ENCODE measurements at places on chromosomes 5 and 9.

DNA sequence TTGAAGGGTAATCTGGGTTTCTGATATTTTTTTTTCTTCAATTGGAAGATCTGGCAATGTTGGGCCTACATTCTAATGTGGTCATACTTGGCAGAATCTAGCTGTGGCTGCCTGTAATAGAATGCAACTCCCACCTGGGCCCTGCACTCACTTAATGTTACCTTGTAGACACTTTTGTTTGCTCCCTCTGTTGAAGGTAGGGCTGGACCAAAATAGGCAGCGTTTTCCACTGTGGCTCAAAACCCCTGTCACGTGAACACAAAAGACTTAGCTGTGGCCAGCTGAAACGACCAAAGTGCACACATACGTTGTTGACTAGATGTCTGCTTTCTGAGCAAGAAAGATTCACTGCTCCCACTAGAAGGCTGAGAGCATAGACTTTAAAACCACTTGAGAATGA is 117.6 kb upstream of the HMHB1 start:
- DNase-seq, result no peak

- DNase-seq, result no peak
Measured at GRCh38 chr5:115666023-115666422, 40.2 kb upstream of the TMED7 start.

DNA sequence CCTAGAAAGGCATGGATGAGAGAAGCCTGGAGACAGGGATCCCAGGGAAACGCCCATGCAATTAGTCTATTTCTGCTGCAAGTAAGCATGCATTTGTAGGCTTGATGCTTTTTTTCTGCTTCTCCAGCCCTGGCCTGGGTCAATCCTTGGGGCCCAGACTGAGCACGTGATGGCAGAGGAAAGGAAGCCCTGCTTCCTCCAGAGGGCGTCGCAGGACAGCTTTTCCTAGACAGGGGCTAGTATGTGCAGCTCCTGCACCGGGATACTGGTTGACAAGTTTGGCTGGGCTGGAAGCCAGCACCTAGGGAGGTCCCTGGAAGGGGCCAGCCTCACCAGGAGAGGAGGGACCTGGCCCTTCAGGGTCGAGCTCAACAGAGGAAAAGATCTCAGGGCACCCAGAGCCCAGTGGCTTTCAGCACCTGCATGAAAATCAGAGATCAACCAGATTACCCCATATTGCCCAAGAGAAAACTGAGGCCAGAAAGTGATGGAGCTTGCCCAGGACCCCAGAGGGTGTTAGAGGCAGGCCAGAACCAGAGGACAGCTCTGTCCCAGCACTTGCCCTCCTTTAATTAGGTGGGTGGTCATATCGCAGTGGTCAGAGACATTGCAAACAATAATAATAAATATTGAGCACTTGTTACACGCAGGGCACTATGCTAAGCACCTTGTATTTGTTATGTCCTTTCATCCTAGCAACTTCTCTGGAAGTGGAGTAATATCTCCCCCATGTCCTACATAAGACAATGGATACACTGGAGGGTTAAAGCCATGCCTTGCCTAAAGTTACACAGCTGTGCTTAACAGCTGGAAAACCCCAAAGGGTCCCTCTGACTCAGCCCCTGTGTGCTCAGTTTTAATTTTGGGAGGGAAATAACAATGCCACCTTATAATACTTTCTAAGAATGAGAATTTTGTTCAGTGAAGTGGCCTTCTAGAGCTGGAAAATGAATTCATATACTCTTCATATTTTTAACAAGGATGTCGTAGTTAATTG is 67.1 kb downstream of the KLF4 start:
- no peak for DNase-seq

DNA sequence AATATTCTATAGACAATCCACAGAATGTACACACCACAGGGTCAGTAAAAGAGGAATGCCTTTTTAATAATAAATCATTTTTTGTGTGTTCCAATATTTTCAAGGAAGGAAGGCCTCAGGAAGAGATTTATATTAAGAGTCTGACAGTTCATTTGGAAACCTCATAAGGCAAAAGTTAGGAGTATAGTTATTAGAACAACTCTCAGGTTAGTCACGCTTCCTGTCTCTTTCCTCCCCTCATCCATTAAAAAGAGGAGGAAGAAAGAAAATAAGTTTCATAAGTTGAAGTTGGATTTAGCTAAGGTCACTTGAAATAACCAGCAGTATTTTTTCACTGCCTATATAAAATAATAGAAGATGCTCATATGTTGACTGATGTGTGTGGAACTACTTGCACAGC is 863.2 kb downstream of the PTPRD start:
- no peak for DNase-seq

GRCh38 chr5:125455041-125455440 is 708.6 kb upstream of the ZNF608 start:
- no peak for DNase-seq

DNA sequence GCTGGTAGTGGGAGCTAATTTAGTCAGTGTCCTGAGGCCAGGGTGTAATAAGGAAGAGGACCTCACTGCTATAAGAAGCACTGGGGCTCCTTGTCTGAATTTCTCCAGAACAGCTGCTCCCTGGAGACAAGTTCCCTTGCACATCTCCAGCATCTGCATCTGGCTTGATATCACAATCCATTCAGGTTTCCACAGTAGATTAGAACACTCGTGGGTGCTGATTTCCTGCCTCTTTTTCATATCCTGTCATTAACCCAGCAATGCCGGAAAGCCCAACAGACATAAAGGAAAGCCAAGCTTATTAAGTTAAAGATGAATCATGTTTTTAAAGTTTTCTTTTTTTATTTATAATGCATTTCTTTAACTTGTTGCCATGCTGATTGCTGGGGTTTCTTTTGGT is 232.3 kb upstream of the WWC1 start:
- no peak for DNase-seq

GRCh38 chr9:105930011-105930627 is 235.8 kb downstream of the TMEM38B start:
- DNase-seq, result no peak

- no peak for DNase-seq
Measured at GRCh38 chr9:10265153-10265631, 347.6 kb downstream of the PTPRD start.

- DNase-seq, result no peak
Measured at GRCh38 chr9:69130456-69131441, 43.3 kb upstream of the TJP2 start.

GRCh38 chr5:41770799-41771198 is 99.4 kb downstream of the OXCT1 start:
- no peak for DNase-seq

- no peak for DNase-seq
Measured at GRCh38 chr9:82410306-82410705, 421.7 kb downstream of the SPATA31D1 start.

DNA sequence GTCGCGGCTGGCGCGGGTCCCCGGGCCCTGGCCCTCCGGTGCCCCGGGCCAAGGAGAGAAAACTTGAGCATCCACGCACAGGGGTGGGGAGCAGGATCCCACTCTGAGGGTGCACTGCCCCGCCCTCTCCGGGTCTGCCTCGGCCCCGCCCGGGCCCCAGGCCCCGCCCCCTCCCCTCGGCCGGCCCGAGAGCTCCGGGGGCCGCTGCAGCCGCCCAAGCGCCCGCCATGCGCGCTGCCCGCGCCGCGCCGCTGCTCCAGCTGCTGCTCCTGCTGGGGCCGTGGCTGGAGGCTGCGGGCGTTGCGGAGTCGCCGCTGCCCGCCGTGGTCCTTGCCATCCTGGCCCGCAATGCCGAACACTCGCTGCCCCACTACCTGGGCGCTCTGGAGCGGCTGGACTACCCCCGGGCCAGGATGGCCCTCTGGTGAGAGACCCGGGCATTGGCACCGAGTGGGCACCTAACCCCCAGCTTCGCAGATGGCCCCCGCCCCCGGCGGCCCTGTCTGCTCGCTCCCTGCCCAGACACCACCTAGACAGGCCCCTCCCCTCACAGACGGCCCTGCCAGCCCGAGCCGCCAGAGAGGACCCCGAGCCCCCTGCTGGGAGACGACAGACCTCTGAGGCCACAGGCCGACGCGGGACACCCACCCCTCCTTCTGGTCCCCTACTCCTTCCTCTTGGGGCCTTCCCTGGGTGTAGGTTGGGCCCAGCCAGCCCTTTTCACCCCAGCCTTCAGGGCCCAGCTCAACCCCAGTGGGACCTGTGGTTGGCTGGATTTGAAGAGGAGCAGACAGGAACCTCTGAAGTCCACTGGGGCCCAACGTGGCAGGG is at the start of gene CERCAM:
TSS of gene CERCAM (plus strand) at position 207 of the 831 bp plus-strand sequence. CDS start at position 228, 21 bp downstream.
- DNase-seq, result no peak

DNA sequence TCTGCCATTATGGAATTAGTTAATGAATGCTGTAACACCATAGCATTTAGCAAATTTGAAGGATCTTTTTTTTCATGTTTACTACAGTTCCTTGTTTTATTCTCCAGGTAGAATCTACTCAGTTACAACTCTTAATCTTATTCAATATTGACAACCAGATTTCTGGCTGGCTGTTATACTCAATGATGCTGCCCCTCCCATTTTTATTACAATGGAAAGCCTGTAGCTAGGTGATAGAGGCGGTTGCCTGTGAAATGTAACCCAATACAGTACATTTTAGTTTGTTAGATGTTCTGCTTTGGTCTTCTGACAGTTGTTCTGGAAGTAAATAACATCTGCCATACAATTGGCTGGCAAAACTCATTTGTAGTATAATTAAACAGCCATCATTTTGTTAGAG is 294.2 kb downstream of the DMRTA1 start:
- no peak for DNase-seq

- no peak for DNase-seq
Measured at GRCh38 chr5:168670881-168671575, 91.9 kb upstream of the PANK3 start.

GRCh38 chr5:56447232-56447631 is 214.1 kb upstream of the ANKRD55 start:
- no peak for DNase-seq

DNA sequence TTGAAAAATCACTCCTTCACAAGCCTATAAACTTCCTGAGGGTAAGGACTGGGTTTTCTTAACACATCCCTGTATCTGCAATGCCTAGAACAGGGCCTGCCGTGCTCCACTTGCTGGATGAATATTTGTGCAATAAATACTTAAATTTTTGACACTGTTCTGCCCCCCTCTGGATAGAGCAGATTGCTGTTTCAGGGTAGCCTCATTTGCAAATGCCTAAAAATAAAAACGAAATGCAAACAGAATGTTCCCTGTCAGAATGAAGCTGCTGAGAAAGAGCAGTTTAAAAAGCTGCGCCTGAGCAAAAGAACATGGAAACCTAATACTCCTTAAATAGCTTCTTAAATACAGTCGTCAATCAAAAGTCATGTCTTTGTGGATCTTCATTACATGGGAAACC is 385.3 kb downstream of the PRELID2 start:
- DNase-seq, result no peak

DNA sequence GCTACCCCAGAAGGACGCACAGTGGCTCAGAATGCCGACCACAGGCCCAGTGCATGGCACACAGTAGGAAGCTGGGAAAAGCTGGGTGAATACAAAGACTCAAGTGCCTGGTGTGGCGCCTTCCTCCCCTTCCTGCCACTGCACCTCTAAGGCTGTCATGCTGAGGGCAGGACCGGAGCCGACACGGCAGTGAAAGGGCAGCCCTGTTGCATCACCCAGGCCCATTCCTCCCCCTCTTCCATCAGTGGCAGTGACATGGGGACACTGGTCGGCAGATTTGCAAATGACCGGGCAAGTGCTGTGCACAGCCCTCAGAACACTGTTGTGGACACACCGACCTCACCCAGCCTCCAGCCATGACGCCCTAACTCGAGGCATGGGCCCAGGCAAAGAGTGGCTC is 84.0 kb downstream of the STK10 start:
- no peak for DNase-seq

DNA sequence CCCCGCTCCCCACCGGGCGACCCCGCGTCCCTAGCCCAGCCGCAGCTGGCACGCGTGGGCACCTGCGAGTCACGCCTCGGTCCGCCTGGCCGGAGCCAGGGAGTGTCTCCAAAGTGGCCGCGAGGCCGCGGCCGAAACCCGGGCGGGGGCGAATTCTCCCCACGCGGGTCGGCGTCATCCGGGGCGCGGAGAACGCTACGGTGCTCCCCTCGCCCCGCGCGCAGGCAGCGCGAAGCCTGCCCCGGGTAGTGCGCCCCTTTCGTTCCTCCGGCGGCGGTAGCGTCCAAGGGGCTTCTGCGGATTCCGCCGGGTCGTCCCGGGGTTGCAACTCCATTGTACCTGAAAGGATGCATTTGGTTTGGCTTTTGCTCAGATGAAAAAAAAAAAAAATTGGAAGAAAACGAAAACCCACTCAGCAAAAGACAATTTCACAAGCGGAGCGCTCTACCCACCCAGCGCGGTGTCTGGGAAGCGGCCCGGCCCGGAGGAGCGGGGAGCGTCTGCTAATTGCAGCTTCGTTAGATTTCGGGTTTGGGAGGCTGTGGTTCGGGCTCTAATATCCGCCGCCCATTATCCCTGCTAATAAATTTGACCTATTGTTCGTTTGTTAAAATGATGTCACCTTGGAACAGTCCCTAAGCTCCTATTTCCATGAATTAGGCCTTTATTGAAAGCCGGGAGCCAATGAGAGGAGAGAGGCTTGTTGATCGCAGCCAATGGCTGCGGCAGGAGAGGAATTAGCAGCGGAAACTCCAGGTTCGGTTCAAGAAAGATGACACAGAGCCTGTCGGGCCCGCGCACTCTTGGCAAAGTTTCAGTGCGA is at the start of gene TLX3:
TSS of gene TLX3 (plus strand) at position 796 of the 823 bp plus-strand sequence. CDS start 118 bp downstream, outside the sequence.
- no peak for DNase-seq

DNA sequence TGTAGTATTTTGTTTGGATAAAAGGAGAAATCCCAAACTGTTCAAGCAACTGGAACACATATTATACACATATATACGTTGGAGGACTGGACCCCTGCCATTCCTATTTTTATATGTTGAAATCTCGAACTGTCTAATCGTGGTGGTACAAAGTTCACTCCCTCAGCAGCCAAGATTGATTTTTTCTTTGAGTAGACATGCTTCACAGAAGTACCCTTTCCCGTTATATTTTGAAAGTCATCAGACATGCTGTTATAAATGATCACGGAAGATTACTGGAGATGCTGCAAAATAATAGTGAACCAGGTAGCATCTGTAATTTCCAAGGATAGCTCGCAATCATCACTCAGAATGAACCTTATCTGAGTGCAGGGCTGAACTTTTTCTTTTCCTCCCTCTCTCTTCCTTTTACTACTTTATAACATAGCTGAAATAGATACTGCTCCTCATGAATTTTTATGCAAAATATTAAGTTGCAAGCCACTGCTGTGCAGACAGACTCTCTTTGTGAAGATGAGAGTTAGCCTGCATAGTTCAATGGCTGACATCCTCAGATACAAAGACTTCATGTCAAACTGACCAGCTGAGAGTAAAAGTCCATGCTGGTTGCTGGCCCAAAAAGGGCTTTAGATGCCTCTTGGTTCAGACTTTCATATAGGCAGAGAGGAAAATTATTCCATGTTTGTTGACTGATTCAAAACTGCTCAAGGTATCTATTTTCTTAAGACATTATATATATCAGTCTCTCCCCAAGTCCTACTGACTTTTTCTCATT is 451.9 kb downstream of the TMEM38B start:
- no peak for DNase-seq

- no peak for DNase-seq
Measured at GRCh38 chr5:177508221-177508611, 1.4 kb downstream of the DOK3 start.

GRCh38 chr9:36842560-36843530 is 191.2 kb downstream of the PAX5 start:
- no peak for DNase-seq

- no peak for DNase-seq
Measured at GRCh38 chr9:34995670-34996060, 6.1 kb downstream of the DNAJB5 start.

GRCh38 chr9:136488247-136489214 is 5.7 kb upstream of the SEC16A start:
- DNase-seq, result peak; percentile 32

GRCh38 chr9:89312222-89312571 is 1.2 kb downstream of the CKS2 start:
- no peak for DNase-seq

- DNase-seq, result no peak
Measured at GRCh38 chr5:50709471-50709870, 43.0 kb downstream of the PARP8 start.
